ENCODE measurements at places on chromosomes 12 and 14. TPM values are rescaled to one million over a fixed set of nuclear protein-coding genes. Genes with fewer than 3 reads are reported as not detected.

- H3K4me1 ChIP-seq: no peaks in the 10 kb centered on the region
- no peaks in the 10 kb centered on the region for H3K36me3 ChIP-seq
- no peak overlapping the region for H3K27ac ChIP-seq
- DNase-seq: no peak
These were observed 11.5 kb upstream of the CCDC175 start for GRCh38 chr14:59588101-59588500.

DNA sequence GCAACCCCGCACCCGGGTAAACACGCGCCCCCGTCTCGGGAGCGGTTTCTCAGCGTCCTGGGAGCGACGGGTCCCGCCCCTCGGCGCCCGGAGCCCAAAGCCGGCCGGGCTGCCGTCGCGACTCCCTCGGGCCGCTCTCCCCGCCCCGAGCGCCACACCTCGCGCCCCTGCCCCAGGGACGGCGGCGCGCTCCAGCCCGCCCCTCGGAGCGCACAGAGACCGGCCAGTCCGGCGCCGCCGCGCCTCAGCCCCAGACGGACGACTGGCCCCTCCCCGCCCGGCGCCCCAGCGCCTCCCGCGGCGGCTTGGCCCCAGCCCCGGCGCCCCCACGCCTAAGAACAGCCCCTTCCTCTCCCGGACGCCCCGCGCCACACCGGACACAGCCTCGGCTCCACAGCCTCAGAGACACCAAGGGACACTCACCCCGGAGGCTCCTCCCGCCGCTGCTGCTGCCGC lies 411 bp downstream of the BTBD7 start:
- peak; percentile 46 for DNase-seq
- peak overlapping the region; percentile 98 for H3K4me3 ChIP-seq
- 0 out of 2 replicates have a peak, but pooled peaks cover 3% of the 10 kb centered on the region for H3K4me1 ChIP-seq
- H3K27me3 ChIP-seq: no peaks in the 10 kb centered on the region

The SMAGP gene
- total RNA-seq: 1.2 TPM

DNA sequence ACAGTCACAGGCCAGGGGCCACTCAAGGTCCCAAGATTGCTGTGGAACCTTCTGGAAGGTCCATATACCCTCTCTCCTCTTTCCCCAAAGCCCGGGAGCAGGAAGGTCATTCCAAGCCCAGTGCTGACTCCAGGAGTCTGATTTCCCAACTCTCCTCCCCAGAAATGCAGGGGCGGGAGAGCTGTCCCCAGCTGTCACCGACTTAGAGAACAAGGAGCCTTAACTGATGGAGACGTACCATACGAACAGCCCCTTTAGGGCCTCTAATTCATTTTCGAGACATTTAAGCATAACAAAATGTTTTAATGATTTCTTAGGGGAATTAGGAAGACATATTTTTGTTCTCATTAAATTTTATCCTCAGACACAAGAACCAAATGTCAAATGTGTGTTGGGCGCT lies 99.2 kb downstream of the PHETA1 start:
- H3K27ac ChIP-seq: no peak overlapping the region
- H3K27me3 ChIP-seq: no peaks in the 10 kb centered on the region
- no peak for DNase-seq
- no peaks in the 10 kb centered on the region for H3K36me3 ChIP-seq

DNA sequence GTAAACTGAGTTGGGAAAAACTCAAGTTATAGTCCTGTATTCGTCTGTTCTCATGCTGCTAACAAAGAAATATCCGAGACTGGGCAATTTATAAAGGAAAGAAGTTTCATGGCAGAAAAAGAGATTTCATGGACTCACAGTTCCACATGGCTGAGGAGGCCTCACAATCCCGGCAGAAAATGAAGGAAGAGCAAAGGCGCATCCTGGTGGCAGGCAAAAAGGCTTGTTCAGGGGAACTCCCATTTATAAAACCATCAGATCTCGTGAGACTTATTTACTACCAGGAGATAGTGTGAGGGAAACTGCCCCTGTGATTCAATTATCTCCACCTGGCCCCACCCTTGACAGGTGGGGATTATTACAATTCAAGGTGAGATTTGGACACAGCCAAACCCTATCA lies 292.6 kb upstream of the SYT1 start:
- no peak overlapping the region for H3K4me3 ChIP-seq
- DNase-seq: no peak
- H3K27ac ChIP-seq: no peak overlapping the region
- H3K36me3 ChIP-seq: no peaks in the 10 kb centered on the region
- no peaks in the 10 kb centered on the region for H3K4me1 ChIP-seq

DNA sequence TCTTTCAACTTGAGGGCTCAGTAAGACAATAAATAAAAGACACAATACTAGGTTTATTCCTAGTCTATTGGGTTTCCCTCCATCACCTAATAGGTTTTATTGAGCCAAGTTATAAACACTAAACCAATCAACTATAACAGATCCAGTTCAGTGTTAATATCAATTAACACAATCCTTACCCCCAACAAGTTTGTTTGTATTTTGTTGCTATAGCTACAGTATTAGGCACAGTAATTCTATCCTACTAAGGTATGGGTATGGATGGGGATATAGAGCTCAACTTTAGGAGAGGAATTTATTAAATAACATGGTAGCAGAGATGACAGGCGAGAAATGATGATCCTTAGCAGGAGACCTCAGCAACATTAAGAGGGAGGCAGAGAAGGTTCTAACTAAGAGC lies 13.3 kb downstream of the PPP4R3A start:
- no peak for DNase-seq
- no peak overlapping the region for H3K4me3 ChIP-seq
- H3K4me1 ChIP-seq: no peaks in the 10 kb centered on the region
- H3K36me3 ChIP-seq: peaks cover 2% of the 10 kb centered on the region
- no peak overlapping the region for H3K27ac ChIP-seq
- no peaks in the 10 kb centered on the region for H3K27me3 ChIP-seq

The GPD1 gene
- 0.24 TPM for total RNA-seq
